A549 (cell line): ENCODE measurements at places on chromosomes 1 and 21.

DNA sequence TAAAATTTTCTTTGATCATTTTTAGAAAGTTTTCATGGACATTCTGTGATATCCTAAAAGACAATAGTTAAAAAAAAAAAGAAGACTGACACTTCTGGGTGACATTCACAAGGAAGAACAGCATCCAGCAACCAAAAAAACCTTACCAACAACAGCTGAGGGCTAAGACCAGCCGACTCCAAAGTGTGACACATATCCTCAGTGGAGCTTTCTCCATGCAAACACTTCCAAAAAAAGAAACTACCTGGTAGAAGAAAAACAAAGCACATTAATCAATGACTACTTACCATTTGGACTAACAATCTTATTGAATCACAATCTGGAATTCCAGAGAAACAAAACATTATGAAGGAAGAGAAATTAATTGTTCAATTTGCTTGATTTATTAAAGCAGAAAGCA lies 88.2 kb downstream of the IARS2 start:
- no peak for DNase-seq

GRCh38 chr1:172941471-172941870 lies 109.3 kb downstream of the TNFSF18 start:
- DNase-seq, result no peak

DNA sequence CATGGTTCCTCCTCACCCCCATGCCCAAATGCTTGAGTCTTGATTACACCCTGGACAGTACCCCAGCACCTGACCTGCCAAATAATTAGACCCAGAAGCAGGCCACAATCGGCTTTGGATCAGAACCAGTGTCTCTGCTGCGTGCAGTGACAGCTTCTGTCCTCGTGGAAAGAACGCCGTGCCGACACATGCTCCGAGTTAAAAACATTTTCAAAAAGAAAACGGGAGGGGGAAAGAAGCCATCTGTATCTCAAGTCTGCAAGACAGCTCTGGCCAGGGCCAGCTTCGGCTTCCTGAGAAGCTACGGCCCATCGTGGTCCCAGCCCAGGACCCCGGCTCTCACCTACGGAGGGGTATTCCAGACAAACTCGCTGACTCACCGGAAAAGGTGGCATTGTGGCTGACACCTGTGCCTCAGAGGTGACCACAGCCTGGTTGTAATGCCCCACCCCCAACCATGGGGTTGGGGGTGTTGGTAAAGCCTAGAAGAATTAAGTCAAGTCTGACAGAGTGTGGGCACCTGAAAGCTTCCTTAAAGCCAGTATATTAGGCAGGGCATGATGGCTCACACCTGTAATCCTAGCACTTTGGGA lies 25.8 kb downstream of the SSBP3 start:
- no peak for DNase-seq

GRCh38 chr1:90142697-90143096 lies 147.8 kb downstream of the ZNF326 start:
- no peak for DNase-seq

- no peak for DNase-seq
Observed at GRCh38 chr1:77421504-77422233, 139.8 kb downstream of the AK5 start.
